Ascending aorta (tissue), 2 donors: ENCODE measurements at places on chromosomes 7 and 10.

DNA sequence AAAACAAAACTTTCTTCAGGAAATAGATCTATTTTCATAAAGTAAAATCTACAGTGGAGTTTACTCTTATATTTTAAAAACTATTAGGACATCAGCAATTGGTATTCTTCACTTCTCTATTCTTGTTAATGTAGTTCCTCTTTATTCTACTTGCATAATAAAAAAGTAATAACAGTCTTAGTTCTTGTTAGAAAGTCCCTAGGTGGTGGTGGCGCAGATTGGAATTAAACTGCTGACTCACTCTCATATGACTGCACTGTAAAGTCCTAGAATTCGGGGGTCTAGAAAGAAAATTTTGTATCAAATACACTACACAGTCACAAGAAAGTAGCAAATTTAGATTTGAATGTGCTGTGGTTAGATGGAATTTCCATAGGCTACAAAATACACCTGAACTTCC, 44.6 kb upstream of the TES start:
- H3K36me3 ChIP-seq: no peaks in the 10 kb centered on the region
- H3K27ac ChIP-seq: no peak overlapping the region
- no peaks in the 10 kb centered on the region for H3K4me1 ChIP-seq
- no peak for DNase-seq
- no peak overlapping the region for H3K4me3 ChIP-seq

GRCh38 chr10:124198871-124199270, 105.5 kb upstream of the CHST15 start:
- peak overlapping the region; percentile 84 for H3K27ac ChIP-seq
- H3K27me3 ChIP-seq: no peaks in the 10 kb centered on the region
- no peaks in the 10 kb centered on the region for H3K36me3 ChIP-seq
- DNase-seq: no peak

DNA sequence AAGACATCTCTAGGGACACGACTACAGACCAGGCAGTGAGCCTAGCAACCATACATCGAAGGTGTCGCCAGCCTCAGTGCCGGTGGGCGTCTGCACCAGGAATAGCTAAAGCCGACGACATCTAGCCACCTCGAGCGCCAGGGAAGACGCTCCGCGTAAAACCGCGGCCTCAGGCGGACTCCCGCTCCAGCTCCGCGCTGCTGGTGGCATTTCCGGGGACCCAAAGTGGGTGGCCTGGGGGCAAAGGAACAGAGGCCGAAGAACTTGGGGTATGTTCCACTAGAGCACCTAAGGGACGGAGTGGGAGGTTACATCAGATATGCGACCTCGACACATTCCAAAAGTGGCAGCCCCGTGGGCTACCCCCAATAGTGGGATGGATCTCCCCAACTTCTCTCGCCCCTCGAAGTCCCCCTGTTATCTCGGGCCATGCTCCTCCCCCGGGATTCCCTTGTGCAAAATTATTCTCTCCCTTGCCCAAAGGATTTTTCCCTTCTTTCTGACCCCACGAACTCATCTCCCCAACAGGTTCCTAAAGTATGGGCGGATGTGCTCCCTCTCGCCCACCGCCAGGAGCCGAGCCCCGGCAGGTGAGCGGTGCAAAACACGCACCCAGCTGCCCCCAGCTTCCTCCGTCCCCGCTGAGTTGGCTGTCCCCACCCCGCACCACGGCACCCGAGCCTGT, 1.2 kb downstream of the KCNMA1 start:
- no peaks in the 10 kb centered on the region for H3K27me3 ChIP-seq
- DNase-seq: peak; percentile 64
- H3K27ac ChIP-seq: peak overlapping the region; percentile 79
- peak overlapping the region; percentile 75 for H3K4me3 ChIP-seq

DNA sequence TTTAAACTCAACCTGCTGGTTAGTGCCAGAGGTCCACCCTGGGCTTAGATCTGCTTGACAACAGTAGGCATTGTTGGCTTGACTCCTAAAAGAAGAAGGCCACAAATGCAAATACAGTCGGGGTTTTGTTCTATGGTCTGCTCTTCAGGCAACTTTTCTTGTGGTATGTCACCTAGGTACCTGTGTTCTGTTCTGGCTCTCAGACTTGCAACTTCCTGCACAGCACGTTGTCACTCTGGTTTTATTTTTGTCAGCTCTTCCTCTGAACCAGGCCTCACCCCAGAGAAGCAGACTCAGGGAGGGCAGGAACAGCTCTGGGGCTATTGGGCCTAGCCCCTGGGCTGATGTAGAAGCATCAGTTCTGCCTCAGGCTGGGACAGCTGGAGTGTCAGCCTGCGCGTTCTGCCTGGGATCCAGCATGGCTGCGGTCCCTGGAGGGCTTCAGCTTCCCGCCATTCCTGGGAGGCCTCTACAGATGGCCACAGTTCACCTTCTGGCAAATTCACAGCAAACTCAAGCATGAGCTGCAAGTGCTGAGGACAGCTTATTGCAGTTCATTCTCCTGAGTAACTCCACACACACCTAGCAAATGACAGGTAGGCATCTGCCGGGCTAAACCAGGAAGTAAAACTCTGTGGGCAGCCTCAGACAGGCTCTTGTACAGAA, 11.0 kb upstream of the PDCD4 start:
- peak overlapping the region; percentile 64 for H3K27ac ChIP-seq
- H3K27me3 ChIP-seq: no peaks in the 10 kb centered on the region
- peaks cover 12% of the 10 kb centered on the region for H3K4me1 ChIP-seq
- H3K4me3 ChIP-seq: no peak overlapping the region

GRCh38 chr7:41809529-41809939, 106.6 kb upstream of the INHBA start:
- H3K27me3 ChIP-seq: no peaks in the 10 kb centered on the region
- no peaks in the 10 kb centered on the region for H3K36me3 ChIP-seq
- no peak for DNase-seq
- no peak overlapping the region for H3K4me3 ChIP-seq
- H3K4me1 ChIP-seq: no peaks in the 10 kb centered on the region
- no peak overlapping the region for H3K27ac ChIP-seq

- no peak overlapping the region for H3K4me3 ChIP-seq
- no peaks in the 10 kb centered on the region for H3K27me3 ChIP-seq
- H3K4me1 ChIP-seq: peaks cover 6% of the 10 kb centered on the region
- no peak for DNase-seq
- no peaks in the 10 kb centered on the region for H3K36me3 ChIP-seq
- no peak overlapping the region for H3K27ac ChIP-seq
These were observed 134.3 kb downstream of the PLXNA4 start for GRCh38 chr7:132441935-132442334.

DNA sequence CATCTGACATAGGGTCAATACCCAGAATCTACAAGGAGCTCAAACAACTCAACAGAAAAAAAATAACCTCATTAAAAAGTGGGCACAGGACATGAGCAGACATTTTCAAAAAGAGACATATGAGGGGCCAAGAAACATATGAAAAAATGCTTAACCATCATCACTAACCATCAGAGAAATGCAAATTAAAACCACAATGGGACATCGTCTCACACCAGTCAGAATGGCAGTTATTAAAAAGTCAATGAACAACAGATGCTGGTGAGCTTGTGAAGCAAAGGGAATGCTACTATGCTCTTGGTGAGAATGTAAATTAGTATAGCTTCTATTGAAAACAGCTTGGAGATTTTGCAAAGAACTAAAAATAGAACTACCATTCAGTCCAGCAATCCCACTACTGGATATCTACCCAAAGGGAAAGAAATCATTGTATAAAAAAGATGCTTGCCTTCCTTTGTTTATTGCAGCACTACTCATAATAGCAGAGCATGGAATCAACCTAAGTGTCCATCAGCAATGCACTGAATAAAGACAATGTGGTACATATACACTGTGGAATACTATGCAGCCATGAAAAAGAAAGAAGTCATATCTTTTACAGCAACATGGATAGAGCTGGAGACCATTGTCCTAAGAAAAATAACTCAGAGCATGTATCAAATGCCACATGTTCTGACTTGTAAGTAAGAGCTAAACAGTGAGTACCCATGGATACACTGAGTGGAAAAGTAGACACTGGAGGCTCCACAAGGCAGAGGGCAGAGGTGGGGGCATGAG, 139.8 kb downstream of the ADARB2 start:
- no peaks in the 10 kb centered on the region for H3K27me3 ChIP-seq
- no peaks in the 10 kb centered on the region for H3K4me1 ChIP-seq
- H3K4me3 ChIP-seq: no peak overlapping the region
- H3K36me3 ChIP-seq: no peaks in the 10 kb centered on the region

DNA sequence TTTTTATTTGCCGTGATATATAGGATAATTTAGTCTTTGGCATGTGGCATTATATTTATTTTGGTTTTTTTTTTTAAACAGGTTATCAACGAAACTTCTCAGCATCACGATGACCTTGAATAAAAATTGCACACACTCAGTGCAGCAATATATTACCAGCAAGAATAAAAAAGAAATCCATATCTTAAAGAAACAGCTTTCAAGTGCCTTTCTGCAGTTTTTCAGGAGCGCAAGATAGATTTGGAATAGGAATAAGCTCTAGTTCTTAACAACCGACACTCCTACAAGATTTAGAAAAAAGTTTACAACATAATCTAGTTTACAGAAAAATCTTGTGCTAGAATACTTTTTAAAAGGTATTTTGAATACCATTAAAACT, 9.1 kb downstream of the VIM start:
- peaks cover 40% of the 10 kb centered on the region for H3K36me3 ChIP-seq
- H3K4me1 ChIP-seq: peaks cover 48% of the 10 kb centered on the region
- no peaks in the 10 kb centered on the region for H3K27me3 ChIP-seq
- peak overlapping the region; percentile 55 for H3K27ac ChIP-seq

DNA sequence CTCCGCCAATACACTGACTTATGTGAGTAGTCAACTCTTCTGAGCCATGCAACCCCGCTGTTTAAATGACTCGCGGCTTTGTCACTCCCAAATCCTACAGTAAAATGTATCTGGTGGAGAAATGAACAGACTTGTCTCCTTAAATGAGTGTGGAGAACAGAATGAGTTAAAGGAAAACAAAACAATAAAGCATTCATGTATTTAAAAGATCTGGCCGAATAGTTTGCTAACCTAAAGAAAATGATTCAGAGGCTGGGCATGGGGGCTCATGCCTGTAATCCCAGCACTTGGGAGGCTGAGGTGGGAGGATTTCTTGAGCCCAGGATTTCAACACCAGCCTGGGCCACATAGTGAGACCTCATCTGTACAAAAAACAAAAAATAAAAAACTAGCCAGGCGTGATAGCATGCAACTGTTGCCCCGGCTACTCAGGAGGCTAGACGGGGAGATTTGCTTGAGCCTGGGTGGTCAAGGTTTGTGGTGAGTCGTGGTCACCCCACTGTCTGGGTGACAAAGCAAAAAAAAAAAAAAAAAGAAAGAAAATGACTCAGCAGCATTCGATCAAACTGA, 86.5 kb upstream of the PFKP start:
- H3K4me3 ChIP-seq: no peak overlapping the region
- H3K27me3 ChIP-seq: no peaks in the 10 kb centered on the region
- DNase-seq: no peak
- H3K36me3 ChIP-seq: no peaks in the 10 kb centered on the region
- H3K4me1 ChIP-seq: no peaks in the 10 kb centered on the region

DNA sequence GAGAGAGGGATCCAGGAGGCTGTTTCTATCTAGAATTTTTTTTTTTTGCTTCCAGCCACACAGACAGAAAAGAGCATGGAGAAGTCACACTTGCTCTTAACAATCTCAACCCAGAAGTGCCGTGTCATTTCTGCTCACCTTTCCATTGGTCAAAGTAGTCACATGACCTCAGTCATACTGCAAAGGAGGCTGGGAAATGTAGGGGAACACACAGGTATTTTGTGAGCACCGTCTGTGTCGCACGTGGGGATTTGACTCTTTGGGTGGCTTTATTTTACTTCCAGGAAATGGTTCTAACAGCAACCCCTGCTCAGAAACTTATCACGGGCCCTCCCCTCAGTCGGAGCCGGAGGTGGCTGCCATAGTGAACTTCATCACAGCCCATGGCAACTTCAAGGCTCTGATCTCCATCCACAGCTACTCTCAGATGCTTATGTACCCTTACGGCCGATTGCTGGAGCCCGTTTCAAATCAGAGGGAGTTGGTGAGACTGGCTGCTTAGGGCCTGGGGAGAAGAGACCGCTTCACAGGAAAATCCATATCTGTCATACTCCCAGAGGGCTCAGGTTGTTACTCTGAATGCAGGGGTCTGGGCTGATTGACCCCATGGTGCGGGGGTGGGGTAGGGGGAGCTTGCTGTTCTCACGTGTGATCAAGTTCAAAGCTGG, 13.1 kb upstream of the CPA1 start:
- H3K4me1 ChIP-seq: peaks cover 30% of the 10 kb centered on the region
- H3K27me3 ChIP-seq: no peaks in the 10 kb centered on the region
- DNase-seq: no peak
- no peaks in the 10 kb centered on the region for H3K36me3 ChIP-seq
- H3K4me3 ChIP-seq: no peak overlapping the region

- H3K27ac ChIP-seq: no peak overlapping the region
- no peak overlapping the region for H3K4me3 ChIP-seq
- no peak for DNase-seq
- no peaks in the 10 kb centered on the region for H3K27me3 ChIP-seq
These were observed 32.6 kb downstream of the PDZD8 start for GRCh38 chr10:117342641-117343040.

- H3K36me3 ChIP-seq: no peaks in the 10 kb centered on the region
- DNase-seq: no peak
- no peaks in the 10 kb centered on the region for H3K4me1 ChIP-seq
- H3K4me3 ChIP-seq: no peak overlapping the region
- H3K27me3 ChIP-seq: no peaks in the 10 kb centered on the region
These were observed 945 bp downstream of the TAS2R40 start for GRCh38 chr7:143222782-143223181.

DNA sequence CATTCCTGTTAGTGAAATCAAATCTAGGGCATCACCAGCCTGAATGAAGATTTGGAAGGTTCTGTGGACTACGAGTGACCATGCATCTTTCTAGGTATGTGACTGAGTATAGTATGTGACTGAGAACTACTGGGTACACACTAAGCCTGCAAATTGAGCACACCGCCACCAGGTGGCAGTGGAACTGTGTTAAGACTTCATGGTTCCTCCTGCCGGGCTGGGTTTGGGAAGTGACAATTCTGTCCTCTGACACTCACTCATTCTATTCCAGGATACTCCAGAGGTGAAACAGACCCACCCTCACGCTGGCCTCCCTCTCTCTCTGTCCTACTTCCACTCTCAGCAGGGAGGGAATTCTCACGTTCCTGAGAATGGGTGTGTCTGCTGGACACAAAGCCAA, 84.0 kb upstream of the TMEM248 start:
- no peaks in the 10 kb centered on the region for H3K27me3 ChIP-seq
- H3K27ac ChIP-seq: no peak overlapping the region
- DNase-seq: no peak
- H3K4me1 ChIP-seq: no peaks in the 10 kb centered on the region
- no peaks in the 10 kb centered on the region for H3K36me3 ChIP-seq

GRCh38 chr10:76172020-76172419, 740.6 kb downstream of the LRMDA start:
- H3K4me1 ChIP-seq: no peaks in the 10 kb centered on the region
- H3K36me3 ChIP-seq: no peaks in the 10 kb centered on the region
- no peak overlapping the region for H3K4me3 ChIP-seq
- no peak for DNase-seq
- no peaks in the 10 kb centered on the region for H3K27me3 ChIP-seq

- no peak overlapping the region for H3K4me3 ChIP-seq
- H3K27ac ChIP-seq: no peak overlapping the region
- no peak for DNase-seq
- H3K27me3 ChIP-seq: no peaks in the 10 kb centered on the region
- no peaks in the 10 kb centered on the region for H3K4me1 ChIP-seq
- H3K36me3 ChIP-seq: no peaks in the 10 kb centered on the region
These were observed 87.7 kb downstream of the PTPRZ1 start for GRCh38 chr7:121960678-121961077.
